Hindlimb muscle (tissue), 1 donor: ENCODE measurements at places on chromosomes 7 and 10.

GRCh38 chr7:3861941-3862340, 560.9 kb downstream of the SDK1 start:
- DNase-seq: peak; percentile 65

- no peak for DNase-seq
These were observed 25.2 kb downstream of the ASZ1 start for GRCh38 chr7:117402109-117402508.

DNA sequence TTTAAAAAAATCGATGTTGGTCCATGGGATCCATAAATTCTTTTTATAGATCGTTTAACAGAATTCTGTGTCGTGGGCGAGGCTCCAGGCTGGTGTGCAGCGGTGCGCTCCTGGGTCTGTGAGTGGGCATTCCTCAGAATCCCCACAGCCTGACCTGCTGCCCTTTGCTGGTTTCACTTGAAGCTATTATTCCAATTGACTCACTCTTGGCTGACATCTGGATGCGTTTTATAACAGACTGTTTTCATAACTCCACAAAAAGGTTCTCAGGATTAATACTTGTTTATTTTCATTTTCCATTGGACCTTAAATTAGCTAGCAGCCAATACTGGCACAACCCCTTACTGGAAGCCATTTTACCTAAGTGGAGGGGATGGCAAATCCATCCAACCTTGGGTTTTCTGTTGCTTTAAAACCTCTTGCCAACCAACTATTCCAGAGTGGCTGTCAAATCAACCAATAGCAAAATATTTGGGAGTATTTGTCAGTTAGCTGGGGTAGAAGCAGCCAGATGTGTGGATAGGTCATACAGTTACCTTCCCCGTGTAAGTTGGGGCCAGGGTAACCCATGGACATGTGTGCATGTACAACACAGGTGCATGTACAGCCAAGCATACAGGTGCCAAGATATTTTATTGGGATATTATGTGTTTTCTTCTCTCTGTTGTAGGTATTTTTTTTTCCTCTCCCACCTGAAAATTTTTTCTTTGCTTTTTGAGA, 160.7 kb upstream of the ZNF32 start:
- DNase-seq: no peak

GRCh38 chr7:22631730-22632129, 95.3 kb upstream of the IL6 start:
- DNase-seq: no peak

- DNase-seq: no peak
These were observed 557.0 kb upstream of the IGFBP3 start for GRCh38 chr7:46478046-46478445.

GRCh38 chr7:121473645-121474300, 77.7 kb upstream of the FAM3C start:
- DNase-seq: no peak
